NCI-H1417 (cell line): ENCODE measurements at places on chromosomes 5 and 9.

DNA sequence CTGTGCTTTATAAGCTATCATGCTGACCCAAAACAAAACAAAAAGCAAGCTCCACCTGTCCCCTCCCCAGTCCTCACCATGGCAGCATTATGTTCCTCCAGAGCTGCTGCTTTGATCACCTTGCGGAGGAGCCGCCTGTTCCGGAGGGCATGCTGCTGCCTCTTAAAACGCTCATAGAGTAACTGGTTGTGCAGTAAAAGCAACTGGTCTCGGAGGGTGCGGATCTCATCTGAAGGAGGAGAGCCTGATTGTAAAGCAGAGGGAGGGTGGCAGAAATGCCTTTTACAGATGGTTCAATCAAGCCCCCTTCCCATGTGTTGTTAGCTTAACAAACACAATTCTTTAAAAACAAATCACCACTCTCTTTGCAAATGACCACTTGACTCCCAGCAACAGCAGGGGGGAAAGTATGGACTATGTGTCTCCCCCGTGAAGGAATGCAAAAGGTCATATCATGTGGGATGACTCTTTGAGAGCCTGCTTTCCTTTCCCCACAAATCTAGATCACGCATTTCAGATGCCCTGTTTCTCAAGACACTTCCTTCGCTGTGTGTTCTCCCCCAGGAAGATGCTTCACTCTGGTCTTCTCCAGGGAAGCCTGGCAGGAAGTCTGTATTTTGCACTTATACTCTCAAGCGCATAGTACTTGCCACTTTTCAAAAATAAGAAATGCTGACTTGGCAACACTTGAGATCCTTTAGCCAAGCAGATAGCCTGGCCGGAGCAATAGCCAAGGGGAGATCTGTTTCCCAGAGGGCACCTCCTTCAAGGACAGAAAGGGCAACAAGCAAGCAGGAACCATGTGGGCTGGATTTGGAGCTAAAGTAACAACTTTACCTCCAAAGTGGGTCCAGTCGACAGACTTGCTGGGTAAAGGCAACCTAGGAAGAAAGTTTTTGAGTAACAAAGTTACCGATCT, 25.1 kb downstream of the SPACA9 start:
- DNase-seq: no peak

DNA sequence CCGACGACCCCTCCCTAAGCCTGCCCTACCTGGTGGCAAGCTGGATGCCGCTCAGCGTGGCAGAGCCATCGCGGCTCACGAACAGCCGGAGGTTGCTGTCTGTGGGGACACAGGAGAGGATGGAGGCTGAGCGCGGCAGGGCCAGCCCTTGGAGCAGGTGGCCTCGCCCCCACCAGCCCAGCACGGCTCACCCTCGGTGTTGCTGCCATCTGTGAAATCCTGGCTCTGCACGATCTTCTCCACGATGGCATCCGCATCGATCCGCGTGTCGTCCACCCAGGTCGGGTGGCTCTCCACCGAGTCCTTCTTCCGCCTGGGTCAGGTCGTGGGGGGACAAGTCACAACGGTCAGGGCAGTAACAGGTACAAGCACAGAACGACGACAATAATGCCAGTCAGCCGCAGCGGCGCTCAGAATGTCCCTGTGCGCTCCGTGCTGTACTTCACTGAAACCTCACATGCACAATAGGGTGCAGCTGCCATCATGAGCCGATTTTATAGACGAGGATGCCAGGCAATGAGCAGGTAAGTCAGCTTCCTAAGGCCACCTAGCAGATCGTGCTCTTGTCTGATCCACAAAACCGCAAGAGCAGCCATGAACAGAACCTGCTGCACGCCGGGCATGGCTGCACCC, 7.0 kb upstream of the DPM2 start:
- no peak for DNase-seq

DNA sequence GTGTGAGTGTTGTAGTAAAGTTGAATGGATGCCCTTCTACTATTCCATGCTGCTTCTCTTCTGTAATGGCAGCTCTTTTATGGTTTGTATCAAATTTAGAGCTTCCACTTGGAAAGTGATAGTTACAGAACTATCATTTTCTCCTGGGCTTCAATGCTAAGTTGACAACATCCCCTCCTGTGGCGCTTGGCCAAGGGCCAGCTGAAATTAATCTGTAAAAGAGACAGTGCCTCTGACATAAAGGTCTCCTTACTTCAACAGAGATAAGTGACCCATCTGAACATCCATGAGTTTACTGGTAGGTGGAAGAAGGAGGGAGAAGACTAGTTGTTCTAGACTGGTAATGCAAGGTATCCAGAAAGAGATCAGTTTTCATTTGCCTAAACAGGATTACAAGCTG, 39.7 kb downstream of the CHSY3 start:
- no peak for DNase-seq

- no peak for DNase-seq
These were observed 318.0 kb downstream of the PSAT1 start for GRCh38 chr9:78614892-78615291.

DNA sequence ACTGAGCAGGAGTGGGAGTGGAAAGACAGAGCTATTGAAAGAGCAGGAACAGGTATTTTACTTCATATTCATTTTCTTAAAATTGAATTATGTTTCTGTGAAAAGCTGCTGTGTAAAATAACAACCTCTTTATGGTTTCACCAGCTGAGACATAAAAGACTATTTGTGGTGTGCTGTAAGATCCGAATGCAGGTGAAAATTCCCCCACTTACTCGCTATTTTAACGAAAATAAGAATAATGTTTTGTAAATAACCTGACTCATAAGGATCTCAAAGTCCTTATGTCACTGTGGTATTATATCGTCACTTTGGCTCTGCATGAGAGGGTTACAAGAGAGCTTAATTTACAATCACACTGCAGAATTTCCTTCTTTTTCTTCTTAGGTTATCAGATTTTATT, 65.3 kb upstream of the NFIB start:
- DNase-seq: no peak

DNA sequence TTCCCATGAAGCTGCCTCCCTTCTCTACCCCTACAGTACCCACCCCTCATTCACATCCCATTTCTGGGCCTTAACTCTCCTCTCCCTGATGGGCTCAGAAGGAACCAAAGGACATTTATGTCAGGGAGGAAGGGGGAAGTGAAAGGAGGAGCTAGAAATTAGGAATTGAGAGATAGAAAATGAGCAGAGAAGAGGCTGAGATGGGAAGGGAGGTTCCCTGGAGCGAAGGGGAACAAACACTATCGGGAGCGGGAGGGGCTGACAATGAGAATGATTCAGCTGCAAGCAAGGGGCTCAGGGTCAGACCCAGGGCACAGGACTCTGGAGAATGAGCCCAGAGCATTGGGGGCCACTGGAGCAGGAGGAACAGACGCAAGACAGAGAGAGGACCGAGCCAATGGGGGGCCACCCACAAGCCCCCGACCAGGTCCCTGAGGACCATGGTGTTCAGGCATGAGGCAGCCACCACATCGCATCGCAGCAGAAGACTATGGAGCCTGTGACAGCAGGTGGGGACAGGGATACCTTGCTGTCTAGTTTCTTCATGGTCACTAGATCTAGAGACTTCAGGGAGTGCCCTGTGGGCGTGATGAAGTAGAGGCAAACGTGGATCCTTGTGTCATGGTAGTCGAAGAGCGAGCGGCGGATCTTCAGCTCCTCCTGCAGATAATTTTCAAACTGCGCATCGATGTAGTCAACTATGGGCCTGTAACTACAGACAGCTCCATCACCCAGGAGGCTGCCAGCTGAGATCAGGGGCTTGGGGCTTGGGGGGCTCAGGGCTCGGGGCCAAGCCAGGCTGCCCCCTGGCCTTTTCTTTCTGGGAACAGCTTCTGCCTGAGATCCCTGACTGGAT, 13.6 kb downstream of the SEPTIN8 start:
- no peak for DNase-seq
